IPS-NIHi11 (cell line): ENCODE measurements at places on chromosomes 7 and 10.

DNA sequence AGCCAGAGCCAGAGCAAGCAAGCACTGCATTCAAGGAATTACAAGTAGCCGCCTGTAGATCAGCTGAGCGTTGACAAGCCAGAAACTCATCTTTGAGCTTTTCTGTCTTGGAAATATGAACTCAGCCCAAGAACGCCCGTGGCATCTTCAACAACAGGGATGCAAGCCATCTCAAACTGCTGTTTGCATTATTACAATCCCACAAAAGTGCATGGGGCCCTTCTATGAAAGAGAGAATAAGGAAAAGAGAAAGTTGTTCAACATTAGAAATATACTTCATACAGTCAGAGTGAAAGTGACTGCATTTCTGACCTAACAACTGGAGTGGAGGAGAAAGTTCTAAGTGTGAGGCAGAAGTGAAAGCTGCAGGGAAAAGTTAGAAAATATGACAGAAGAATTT, 6.5 kb downstream of the SGCE start:
- no peak for DNase-seq

DNA sequence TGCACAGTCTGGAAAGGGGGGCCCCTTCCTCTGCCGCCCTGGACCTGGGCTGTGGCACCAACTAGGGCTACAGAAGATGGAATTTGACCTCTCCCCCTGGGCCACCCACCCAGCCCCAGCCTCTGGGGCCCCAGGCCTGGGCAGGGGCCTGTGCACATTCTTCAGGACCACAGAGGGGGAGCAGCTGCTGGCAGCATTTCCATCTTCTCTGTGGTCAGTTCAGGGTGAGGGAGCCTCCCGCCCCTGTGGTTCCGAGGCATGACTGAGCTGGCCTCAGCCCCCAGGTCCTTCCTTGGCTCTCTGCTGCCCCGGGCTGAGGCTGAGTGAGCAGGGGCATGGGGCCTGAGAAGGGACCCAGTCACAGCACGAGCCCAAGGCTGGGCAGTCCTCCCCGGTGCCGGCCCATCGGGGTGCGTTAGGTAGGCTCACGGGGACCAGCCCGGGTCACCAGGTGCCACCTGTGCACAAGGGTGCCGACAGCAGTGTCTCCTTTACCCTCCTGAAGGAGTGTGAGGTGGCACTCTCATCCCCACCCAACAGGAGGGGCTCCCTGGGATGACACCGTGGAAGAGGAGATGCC, 63.2 kb downstream of the UNCX start:
- DNase-seq = no peak

DNA sequence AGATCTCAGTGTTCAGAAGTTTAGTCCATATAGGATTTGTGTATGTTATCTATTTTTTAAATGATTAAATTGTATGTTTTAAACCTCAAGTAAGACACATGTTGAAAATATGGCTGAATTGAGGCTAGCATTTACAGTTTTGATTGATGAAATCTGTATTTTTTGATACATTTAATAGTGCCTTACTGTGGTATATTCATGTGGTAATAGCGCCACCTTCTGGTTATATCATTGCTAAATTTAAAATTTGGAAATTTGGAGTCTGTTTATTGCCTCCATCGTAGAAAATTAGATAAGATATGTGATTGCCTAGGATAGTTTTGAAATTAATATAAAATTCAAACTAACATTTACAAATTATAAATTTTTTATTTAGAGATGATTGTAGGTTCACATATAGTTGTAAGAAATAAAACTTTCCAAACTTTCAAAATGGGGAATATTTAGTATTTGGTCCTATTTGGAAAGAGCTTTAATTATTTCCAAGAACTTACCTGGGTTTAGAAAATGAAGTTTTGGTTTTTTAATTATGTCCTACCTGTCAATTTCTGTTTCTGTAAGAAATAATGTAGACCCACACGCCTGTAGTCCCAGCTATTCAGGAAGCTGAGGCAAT, 19.1 kb upstream of the ARMS2 start:
- peak; percentile 30 for DNase-seq

DNA sequence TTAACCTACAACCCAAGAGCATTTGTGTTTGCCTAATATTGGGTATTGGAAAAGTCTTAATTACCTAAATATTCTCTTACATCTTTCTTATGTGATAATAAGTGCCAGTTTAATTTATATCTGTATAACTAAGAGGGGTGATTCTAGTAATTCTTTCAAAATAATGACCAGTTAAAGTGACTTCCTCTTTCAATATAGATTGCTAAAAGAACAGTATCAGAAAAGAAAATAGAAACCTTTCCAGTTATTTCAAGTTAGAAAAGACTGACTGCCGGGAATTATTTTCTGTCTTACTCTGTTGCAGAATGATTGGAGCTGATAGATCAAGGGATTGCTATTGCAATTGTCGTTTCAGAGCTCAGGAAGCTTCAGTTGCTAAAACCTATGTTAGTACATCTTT, 525.0 kb upstream of the SEMA3D start:
- no peak for DNase-seq

DNA sequence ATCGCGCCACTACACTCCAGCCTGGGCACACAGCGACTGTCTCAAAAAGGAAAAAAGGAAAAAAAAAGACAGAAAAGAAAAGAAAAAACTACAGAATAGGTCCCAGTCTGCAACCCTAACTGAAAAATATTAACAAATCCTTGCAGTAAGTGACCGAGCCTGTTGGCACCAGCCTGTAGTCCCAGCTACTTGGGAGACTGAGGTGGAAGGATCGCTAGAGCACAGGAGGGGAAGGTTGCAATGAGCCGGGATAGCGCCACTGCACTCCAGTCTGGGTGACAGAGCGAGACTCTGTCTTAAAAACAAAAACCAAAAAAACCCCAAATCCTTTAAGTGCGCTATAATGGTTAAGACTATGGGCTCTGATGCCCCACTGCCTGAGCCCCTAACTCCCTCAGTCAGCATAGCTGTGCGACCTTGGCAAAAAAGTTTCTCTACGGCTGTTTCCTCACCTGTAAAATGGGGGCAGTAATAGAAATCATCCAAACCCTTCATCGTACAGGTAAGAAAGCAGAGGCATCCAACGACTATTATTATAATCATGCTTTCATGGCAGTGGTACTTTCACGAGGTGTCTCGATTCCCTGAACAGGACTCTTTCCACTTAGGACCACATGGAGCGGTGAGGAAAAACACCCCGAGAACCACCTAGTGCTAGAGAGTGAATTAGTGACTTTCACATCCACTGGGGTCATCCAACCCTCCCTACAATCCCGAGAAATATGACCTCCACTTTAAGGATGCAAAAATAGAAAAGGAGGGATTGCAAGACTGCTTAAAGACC, 755 bp downstream of the TOMM7 start:
- no peak for DNase-seq

DNA sequence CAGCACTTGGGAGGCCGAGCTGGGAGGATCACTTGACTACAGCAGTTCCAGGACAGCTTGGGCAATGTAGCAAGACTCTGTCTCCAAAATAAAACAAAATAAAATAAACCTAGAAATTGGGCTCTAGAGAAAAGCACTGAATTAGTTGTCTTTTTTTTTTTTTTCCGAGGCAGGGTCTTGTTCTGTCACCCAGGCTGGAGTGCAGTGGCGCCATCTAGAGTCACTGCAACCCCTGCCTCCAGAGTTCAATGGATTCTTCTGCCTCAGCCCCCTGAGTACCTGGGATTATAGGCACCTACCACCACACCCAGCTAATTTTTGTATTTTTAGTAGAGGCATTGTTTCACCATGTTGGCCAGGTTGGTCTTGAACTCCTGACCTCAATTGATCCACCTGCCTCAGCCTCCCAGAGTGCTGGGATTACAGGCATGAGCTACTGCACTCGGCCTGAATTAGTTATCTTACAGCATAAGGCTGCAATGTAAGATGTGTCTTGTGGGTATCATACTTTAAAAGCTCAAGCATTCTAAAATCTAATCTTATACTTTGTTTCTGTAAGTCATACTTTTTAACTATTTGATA, 12.8 kb downstream of the MEIG1 start:
- DNase-seq = no peak

GRCh38 chr10:120981601-120982391, 130.6 kb downstream of the WDR11 start:
- DNase-seq = no peak

DNA sequence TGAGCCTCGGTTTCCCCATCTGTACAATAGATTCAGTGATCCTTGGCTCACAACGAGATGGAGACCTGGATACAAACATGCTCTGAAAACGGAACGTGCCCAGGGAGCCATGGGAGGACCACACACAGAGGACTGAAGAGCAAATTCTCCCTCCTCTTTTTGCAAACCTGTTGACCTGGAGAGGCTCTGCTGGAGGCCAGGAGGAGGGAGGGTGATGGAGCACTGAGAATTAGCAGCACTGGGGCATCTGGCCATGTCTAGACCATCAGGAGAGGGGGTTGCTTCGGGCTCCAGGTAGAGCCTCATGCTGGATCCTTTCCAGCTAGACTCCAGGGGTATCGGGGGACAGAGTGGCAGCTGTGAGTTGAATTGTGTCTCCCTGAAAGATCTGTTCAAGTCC, 97.4 kb upstream of the GPR26 start:
- DNase-seq = no peak

DNA sequence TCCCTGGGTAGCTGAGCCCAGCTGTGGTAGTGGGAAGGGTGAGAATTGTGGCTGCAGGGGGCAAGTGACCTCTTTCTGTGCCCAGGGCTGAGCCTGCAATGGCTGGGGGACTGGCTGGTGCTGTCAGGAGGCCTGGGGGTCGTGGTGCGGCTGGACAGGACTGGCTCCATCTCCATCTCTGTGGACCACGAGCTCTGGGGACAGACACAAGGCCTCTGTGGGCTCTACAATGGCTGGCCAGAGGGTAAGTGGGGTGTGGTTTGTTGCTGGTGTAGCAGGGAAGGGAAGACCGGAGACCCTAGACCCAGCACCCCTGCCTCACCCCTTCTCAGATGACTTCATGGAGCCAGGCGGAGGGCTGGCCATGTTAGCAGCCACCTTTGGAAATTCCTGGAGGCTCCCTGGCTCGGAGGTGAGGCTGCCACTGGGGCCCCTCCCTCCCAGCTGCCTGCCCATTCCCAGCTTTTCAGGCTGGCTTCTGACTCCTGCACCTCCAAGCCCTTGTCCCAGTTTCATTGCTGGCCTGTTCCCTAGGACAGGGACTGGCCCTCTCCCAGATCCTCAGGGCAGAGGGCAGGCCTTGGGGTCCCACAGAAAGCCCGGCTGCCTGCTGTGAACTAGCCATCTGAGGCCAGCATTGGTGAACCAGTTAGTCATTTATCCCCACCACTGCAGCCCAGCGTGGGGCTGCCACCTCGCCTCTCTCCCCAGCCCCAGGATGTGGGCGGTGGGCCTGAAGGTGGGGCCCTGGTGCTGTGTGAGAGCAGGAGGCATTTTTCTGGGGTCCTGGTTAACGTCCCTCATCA, 5.5 kb upstream of the ZNF467 start:
- DNase-seq = no peak

GRCh38 chr7:32577421-32577820, 82.1 kb downstream of the AVL9 start:
- DNase-seq = no peak

DNA sequence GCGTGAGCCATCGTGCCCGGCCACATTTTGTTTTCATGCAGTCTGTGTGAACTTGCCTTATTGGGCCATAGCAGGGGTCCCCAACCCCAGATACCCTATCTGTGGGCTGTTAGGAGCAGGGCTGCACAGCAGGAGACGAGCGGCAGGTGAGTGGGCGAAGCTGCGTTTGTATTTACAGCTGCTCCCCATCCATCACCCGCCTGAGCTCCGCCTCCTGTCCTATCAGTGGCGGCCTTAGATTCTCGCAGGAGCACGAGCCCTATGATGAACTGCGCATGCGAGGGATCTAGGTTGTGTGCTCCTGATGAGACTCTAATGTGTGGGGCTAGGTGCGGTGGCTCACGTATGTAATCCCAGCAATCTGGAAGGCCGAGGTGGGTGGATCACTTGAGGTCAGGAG, 293.9 kb downstream of the CAMK1D start:
- peak; percentile 35 for DNase-seq

GRCh38 chr7:127873151-127873550, 158.1 kb downstream of the LRRC4 start:
- DNase-seq = no peak

- peak; percentile 81 for DNase-seq
Observed at GRCh38 chr10:110746254-110746826, 102.2 kb downstream of the RBM20 start.

DNA sequence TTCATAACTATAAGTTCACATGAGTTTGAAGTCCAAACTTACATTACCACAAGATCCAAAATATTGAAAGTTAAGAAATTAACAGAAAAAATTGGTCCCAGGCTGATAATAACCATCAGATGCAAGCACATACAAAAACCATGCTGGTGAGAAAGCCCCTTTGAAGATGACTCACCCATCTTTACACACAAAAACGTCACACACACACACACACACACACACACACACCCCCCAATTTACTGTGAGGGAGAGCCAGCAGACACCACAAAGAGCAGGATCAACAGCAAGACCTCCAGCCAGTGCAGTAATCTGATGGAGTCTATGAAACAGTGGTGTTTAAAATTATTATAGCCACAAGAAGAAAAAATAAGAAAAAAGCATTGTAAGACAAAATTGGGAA, 50.1 kb upstream of the DRGX start:
- DNase-seq = no peak

DNA sequence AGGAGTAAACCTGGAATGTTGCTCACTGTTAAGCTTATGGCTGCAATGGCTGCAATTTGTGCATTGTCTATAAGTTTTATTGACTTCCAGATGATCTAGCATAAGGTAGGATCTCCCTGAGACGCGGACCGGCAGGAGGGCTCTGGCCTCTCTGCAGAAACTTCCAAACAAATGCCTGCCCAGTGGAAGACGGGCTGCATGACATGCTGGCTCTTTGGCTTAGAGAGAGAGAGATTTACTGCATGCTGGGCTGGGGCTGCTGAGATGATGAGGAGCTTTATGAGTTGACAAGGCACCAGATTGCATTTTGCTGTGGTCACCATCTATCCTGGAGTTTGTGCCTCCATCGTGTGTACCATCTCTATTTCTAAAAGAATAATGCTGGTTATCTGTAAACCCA, 193.2 kb downstream of the GALNT17 start:
- DNase-seq = peak; percentile 66

DNA sequence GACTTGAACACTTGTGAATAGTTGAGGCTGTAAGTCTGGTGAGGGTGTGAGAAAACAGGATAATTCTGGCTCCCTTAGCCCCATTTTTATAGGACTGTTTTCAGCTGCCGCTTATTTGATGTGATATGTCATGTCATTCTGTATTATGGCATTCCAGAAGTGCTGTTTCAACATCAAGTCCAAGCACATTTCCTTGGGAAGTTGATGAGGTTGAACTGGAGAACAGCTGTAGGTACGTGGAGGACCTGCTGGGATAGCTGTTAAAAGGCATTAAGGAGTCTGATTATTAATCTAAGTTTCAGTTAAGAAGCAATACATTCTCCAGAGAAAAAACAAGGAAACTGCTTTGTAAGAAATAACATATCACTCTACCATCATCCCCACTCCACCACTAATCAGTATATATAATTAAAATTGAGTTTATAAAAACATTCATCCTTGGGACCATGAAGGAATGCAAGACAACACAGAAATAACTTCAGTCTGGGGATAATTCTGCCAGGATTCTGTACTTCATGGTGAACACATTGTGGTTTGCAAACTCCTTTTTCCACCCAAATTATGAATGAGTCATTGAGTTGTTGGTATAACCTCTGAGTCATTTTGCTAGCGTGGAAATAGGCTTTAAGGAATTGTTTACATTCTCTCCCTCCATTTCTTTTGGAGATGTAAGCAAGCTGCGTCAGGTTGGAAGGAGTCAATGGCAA, 39.9 kb upstream of the TMEM229A start:
- no peak for DNase-seq
